Immature natural killer cell (primary cell): ENCODE measurements at places on chromosomes 2 and 18. TPM values are rescaled to one million over a fixed set of nuclear protein-coding genes. Genes with fewer than 3 reads are reported as not detected.

The HOXD13 gene
- not detected for polyA plus RNA-seq

The ELOA2 gene
- not detected for polyA plus RNA-seq

The SULT1C4 gene
- polyA plus RNA-seq, result not detected

DNA sequence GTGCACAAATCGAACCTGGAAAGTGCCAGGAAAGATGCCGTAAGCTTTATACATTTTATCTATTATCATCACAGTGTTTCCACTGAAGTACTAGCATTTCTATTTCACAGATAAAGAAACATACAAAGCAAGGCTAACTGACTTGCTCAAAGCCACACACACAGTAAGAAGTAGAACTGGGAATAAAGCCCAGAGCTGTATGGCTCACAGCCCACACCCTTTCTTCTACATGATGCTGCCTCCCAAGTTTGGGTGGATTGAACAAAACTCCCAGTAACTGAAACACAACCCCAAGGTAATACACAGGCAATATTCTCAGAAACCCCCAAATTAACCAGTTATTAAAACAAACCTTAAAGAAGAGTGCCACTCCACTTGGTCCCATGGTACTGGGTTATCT lies 11.2 kb downstream of the SAP130 start:
- H3K27me3 ChIP-seq, result peaks cover 4% of the 10 kb centered on the region
- DNase-seq, result no peak
- peaks cover 27% of the 10 kb centered on the region for H3K36me3 ChIP-seq
- H3K4me3 ChIP-seq, result no peak overlapping the region

DNA sequence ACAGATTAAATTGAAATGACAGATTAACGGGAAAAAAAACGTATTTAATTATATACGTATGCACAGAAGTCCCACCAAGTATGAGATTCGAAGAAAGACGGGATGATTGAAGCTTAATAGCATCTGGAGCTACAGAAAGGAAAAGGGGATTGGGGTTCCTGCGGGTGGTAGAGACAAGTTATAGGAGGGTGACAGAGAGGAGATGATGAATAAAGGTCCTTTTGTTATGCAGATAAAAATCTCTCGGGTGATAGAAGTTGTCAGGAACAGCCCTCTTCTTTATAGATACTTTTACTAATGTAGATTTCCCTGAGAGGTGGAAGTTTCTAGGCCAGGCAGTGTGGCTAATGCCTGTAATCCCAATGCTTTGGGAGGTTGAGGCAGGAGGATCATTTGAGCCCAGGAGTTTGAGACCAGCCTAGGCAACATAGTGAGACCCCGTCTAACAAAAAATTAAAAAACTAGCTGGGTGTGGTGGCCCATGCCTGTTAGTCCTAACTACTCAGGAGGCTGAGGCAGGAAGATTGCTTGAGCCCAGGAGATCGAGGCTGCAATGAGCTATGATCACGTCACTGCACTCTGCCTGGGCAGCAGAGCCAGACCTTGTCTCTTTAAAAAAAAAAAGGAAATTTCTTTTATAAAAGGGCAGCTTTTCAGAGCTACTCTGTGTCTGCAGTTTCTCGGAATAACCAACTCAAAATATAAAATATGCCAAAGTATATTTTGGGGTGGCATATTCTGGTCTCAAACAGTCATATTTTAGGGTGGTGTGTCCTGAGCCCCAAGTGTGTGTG lies 113.0 kb downstream of the STPG4 start:
- H3K27ac ChIP-seq, result peak overlapping the region; percentile 65
- peaks cover 7% of the 10 kb centered on the region for H3K4me1 ChIP-seq
- no peak overlapping the region for H3K4me3 ChIP-seq
- no peaks in the 10 kb centered on the region for H3K27me3 ChIP-seq
- peaks cover 5% of the 10 kb centered on the region for H3K36me3 ChIP-seq
- no peak for DNase-seq

DNA sequence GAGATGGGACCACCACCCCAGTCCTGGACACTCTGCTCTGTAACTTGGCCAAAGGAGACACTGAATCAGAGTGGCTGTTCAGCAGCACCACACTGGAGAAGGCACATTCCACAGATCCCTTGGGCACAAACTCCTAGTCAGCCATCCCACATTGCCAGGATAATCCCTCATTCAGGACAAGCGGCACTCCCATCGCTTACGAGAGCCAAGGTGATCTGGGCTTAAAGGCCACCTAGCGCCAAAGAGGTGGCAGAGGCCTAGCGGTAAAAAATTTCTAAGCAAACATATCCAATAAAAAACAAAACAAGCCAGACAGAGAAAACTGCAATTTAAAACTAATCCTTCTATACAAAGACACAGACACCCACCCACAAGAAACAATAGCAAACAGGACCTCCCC lies 62.2 kb downstream of the EPB41L3 start:
- no peaks in the 10 kb centered on the region for H3K4me1 ChIP-seq
- no peaks in the 10 kb centered on the region for H3K36me3 ChIP-seq
- no peak overlapping the region for H3K27ac ChIP-seq

DNA sequence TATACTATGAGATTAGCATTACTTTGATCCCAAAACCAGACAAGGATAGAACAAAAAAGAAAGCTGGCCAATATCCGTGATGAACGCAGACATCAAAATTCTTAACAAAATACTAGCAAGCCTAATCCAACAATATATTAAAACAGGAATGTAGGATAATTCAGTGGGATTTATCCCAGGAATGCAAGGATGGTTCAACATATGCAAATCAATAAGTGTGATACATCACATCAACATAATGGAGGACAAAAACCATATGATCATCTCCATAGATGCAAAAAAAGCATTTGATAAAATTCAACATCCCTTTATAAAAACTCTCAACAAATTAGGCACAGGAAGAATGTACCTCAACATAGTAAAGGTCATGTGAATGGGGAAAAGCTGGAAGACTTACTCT lies 158.5 kb downstream of the KCNE4 start:
- H3K4me1 ChIP-seq, result no peaks in the 10 kb centered on the region
- no peak overlapping the region for H3K4me3 ChIP-seq
- no peak for DNase-seq
- no peak overlapping the region for H3K27ac ChIP-seq
- no peaks in the 10 kb centered on the region for H3K36me3 ChIP-seq

DNA sequence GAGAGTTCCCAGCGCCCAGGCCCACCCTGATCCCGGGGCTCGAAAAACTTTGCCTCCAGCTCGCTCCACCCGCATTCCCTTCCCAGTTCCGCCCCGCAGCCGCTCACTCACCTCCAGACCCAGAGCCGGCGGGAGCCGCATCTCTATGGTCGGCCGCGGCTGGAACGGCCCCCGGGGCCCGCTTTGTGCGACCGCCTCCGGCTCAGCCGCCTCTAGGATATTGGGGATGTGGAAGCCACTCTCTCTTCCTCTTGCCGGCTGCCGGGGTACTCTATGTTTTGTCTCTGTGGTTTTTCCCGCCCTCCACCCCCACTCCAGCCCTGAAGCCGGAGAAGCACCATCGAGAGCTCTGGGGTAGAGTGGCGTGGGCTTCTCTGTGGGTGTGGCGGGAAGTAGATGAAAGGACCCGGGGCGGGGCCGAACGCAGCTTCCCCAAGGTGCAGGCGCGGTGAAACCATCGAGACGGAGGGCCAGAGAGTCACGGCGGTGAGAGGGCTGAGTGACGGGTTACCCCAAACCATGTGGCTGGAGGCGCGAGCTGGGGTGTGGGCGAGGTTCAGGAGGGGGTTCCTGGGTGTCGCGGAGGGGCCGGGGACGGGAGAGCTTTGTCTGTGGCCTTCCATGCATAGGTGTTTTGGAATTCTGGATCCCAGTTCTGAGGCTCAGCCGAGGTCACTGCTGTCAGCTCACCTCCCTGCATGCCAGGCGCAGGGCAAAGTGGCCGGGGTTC lies at the start of the genes BCS1L and ZNF142:
BCS1L (plus strand) TSS at position 426 of the 730 bp plus-strand sequence. CDS start 1,305 bp downstream, outside the sequence.
ZNF142 (minus strand) TSS at position 366 of the 730 bp plus-strand sequence. CDS start 3,194 bp downstream, outside the sequence.
- peak within 1 kb of the TSS; percentile 94 for H3K27ac ChIP-seq
- H3K4me1 ChIP-seq, result peaks cover 28% of the 10 kb centered on the region
- DNase-seq, result peak; percentile 85
- H3K27me3 ChIP-seq, result no peaks in the 10 kb centered on the region
- peak within 1 kb of the TSS; percentile 93 for H3K4me3 ChIP-seq
- peaks cover 9% of the 10 kb centered on the region for H3K36me3 ChIP-seq

DNA sequence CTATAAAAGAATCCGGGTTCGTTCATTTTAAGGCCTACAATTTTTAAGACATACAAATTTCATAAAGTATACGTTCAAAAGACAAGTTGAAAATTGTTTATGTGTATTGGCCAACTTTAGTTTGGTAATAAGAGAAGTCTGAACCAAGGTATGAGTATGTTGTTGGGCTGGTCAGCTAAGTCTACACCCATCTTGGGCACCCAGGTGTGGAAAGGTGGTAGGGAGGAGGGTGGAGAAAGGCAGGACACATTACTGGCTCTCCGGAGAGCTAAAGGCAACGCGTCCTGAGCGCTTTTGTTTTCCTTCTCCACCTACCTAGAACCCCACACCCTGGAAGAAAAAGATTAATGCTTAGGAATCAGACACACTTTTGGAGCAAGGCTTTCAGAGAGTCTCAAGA lies 899 bp upstream of the PELI1 start:
- no peak for DNase-seq
- no peaks in the 10 kb centered on the region for H3K27me3 ChIP-seq
- H3K4me3 ChIP-seq, result no peak overlapping the region

DNA sequence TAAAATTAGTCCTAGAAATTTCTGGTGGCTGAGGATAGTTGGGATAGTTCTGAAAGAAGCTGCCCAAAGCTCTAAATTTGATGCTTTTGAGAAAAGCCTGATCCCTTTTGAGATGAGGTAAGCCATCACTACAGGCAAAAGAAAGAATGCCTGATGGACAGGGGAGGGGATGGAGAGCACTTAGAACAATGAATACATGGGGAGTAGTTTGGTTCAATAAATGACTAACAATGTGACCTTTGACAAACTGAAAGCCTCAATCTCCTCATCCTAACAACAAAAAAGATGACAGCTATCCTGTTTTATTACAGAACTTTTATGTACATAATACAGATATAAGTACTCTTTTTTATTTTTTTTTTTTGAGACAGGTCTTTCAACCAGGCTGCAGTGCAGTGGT lies 42.7 kb downstream of the GFPT1 start:
- H3K27me3 ChIP-seq, result peaks cover 2% of the 10 kb centered on the region
- H3K36me3 ChIP-seq, result peaks cover 51% of the 10 kb centered on the region
- no peak for DNase-seq
- H3K4me3 ChIP-seq, result no peak overlapping the region
- H3K4me1 ChIP-seq, result no peaks in the 10 kb centered on the region

DNA sequence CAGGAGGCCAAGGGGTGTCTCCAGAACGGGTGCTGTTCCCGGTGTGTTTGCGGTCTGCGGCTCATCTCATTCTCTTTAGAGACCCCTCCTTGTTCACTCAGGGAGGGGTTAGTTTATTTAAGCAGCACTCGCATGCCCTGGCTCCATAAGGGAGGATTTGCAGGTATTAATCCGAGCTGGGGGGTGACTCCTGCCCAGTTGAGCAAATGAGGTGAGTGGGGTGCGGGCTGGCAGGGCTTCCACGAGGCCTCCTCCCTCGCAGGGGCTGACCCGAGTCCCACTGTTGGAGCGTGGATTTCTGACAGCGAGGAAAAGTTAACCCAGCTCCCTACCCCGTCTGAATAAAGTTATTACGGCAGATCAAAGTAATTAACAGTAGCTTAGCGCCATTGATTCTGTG lies 371.8 kb upstream of the SALL3 start:
- no peaks in the 10 kb centered on the region for H3K36me3 ChIP-seq
- no peaks in the 10 kb centered on the region for H3K4me1 ChIP-seq
- H3K27ac ChIP-seq, result no peak overlapping the region
- H3K4me3 ChIP-seq, result no peak overlapping the region
- DNase-seq, result no peak

DNA sequence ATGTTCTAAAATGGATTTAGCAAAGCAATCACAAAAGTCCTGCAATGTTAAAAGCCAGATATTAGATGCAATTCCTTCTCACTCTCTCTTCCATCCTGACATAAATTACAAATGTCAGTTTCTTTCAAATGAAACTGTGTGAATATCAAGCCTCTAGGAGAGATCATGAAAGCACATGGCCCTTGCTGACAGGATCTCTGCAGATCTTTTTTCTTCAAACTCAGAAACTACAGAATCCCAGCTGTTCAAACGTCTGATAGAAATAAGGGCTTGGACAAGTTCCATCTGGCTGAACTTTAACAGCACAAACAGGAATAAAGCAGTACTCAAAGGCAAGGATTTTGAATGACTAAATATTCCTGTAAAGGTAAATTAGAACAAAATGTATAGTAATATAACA lies 47.6 kb downstream of the PDE1A start:
- no peaks in the 10 kb centered on the region for H3K4me1 ChIP-seq
- no peak overlapping the region for H3K4me3 ChIP-seq
- H3K27ac ChIP-seq, result no peak overlapping the region
- no peak for DNase-seq

DNA sequence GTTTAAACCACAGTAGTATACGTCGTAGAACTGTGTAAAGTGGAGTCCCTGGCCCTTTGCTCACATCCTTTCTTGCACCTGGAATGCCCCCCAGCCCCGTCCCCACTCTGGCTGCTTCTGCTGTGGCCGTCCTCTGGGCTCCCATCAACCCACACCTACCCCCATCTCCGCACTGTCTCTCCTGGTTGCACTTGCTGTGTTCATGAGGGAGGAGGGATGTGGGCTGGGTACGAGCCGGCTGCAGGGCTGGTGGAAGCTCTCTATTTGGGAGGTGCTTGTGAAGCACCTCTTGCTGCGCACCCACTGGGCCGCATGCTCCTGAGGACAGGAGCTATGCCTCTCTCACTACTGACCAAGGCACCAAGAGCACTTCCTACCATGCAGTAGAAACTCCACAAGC lies 5.1 kb downstream of the OR6B3 start:
- no peak for DNase-seq
- no peak overlapping the region for H3K4me3 ChIP-seq
- H3K27ac ChIP-seq, result no peak overlapping the region
- peaks cover 4% of the 10 kb centered on the region for H3K27me3 ChIP-seq
- H3K4me1 ChIP-seq, result no peaks in the 10 kb centered on the region

- H3K4me1 ChIP-seq, result peaks cover 46% of the 10 kb centered on the region
- H3K27ac ChIP-seq, result peak overlapping the region; percentile 2
- no peak overlapping the region for H3K4me3 ChIP-seq
Observed at GRCh38 chr2:169839954-169840746, 12.9 kb downstream of the UBR3 start.

DNA sequence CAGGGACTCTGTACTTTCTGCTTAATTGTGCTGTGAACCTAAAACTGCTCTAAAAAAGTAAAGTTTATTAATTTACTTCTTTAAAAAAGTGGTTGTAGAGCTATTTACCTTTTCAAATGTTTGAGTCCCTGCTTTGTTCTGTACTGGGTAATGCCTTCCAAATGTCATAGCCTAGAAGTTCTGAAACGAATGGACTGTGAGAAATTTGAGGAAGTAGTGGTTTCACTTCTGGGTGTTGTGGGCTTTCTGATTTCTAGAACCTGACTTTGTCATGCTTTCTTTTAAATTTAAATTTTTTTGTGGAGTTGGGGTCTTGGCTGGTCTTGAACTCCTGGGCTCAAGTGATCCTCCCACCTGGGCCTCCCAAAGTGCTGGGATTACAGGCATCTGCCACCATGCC lies 44.6 kb downstream of the SMAD4 start:
- peaks cover 17% of the 10 kb centered on the region for H3K36me3 ChIP-seq
- H3K27me3 ChIP-seq, result no peaks in the 10 kb centered on the region
- peak overlapping the region; percentile 17 for H3K4me3 ChIP-seq
- peaks cover 46% of the 10 kb centered on the region for H3K4me1 ChIP-seq
- no peak for DNase-seq

GRCh38 chr2:218708086-218708485 lies 2.5 kb upstream of the TTLL4 start:
- H3K4me3 ChIP-seq, result no peak overlapping the region
- peaks cover 9% of the 10 kb centered on the region for H3K27me3 ChIP-seq
- peaks cover 16% of the 10 kb centered on the region for H3K4me1 ChIP-seq
- H3K27ac ChIP-seq, result no peak overlapping the region
